ENCODE measurements at places on chromosomes 5 and 9.

- H3K36me3 ChIP-seq = no peaks in the 10 kb centered on the region
- no peak overlapping the region for H3K27ac ChIP-seq
- DNase-seq = no peak
- H3K27me3 ChIP-seq = no peaks in the 10 kb centered on the region
- H3K4me3 ChIP-seq = no peak overlapping the region
These were observed 13.5 kb upstream of the MAP1B start for GRCh38 chr5:72093824-72094223.

DNA sequence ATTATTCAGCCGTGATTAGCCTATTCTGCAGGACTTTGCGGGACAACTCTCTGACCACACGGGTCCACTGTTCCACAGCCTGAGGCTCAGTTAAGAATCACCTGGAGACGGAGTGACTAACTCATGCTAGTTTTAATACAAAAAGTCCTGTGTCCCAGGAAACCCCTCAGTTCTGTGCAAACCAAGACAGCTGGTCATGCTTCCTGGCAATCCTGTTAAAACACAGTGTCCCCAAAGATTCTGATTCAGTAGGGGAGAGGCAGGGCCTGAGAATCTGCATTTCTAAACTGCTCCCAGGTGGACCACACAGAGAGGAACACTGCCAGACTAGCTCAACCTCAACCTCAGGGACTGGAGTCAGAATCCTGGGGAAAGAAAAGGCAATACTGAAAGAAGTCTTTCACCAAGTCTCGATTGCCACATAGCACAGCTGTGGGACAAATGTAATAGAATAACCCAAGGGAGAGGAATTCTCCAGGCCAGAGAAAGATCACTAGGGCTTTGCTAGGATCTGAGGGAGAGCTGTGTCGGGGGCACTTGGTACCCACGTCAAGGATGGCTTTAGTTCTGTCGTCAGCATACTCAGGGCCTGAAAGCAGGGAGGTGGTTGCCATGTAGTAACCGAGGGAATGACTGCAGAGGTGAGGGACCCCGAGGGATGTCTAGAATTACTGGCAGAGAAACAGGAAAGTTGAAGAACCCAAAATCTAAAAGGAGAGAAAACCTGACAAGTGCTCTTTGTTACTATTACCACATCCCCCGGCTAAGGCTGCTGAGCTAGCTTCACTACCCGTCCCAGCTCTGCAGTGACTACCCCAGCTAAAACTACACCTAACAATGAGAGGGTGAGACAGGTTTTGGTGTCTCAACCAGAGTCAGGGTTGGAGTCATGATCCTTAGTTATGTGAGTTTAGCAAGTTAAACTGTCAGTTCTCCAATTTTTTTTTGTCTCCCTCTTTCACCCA, 8.6 kb downstream of the SUSD1 start:
- DNase-seq = no peak
- no peak overlapping the region for H3K4me3 ChIP-seq
- no peaks in the 10 kb centered on the region for H3K36me3 ChIP-seq
- peak overlapping the region; percentile 13 for H3K27ac ChIP-seq
- no peaks in the 10 kb centered on the region for H3K27me3 ChIP-seq

DNA sequence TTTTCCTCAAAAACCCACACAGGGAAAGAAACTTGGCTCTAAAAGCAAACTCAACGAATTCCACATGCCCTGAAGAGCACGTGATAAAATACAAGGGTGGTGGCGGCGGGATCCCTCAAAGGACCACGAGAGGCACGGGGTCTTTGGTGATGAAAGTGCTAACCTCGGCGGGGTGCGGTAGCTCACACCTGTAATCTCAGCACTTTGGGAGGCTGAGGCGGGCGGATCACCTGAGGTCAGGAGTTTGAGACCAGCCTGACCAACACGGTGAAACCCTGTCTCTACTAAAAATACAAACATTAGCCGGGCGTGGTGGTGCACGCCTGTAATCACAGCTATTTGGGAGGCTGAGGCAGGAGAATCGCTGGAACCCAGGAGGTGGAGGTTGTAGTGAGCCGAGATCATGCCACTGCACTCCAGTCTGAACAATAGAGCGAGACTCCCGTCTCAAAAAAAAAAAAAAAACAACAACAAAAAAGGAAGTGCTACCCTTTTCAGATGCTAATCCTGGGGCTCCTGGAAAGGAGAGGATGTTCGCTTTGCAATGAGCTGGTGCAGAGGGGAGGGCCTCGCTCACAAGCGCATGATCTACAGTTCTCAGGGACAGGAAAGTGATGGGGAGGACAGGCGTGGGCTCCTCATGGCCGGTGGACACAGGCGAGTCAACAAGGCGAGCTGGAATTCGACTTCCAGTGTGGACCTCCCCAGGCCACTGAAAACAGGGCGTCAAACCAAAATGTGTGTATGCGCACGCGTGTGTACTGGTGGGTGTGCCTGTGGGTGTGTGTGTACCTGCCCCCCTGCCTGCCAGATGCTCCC, 54.1 kb downstream of the USP20 start:
- DNase-seq = no peak
- H3K4me1 ChIP-seq = peaks cover 30% of the 10 kb centered on the region
- peak overlapping the region; percentile 8 for H3K27ac ChIP-seq
- H3K4me3 ChIP-seq = no peak overlapping the region

GRCh38 chr9:35609001-35609819, 4.1 kb downstream of the TESK1 start:
- H3K27me3 ChIP-seq = no peaks in the 10 kb centered on the region
- H3K27ac ChIP-seq = no peak overlapping the region
- H3K36me3 ChIP-seq = peaks cover 23% of the 10 kb centered on the region
- DNase-seq = no peak
- no peak overlapping the region for H3K4me3 ChIP-seq
- peaks cover 12% of the 10 kb centered on the region for H3K4me1 ChIP-seq

DNA sequence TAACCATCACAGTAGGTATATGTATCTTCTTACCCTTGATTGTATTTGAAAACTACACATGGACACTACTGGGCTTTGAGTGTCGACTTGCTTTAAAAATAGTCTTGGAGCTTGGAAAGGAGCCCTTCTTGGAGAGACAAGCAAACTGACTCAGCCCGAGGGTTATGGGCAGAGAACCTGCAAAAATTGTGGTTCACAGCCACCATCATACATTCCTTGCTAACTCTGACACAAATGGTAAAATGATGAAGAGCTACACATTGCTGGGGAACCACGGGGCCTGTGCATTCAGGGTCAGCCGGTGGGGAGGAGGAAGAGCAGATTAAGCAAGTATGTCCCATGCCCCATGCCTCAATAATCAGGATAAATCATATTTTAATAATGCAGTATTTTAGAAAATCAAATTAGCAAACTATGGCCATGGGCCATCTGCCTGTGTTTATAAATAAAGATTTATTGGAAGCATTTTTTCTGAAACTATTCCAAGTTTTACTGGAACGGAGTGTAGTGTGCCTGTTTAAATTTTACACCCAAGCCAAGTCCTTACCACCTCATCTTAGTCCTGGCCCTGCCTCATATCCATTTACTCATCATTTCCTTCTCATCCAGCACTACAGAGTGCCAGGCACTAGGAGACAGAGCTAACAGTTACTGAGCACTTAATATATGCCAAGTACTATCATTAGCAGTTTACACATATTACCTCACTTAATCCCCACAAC, 195.7 kb downstream of the PALM2AKAP2 start:
- no peak overlapping the region for H3K4me3 ChIP-seq
- H3K27ac ChIP-seq = peak overlapping the region; percentile 54
- no peaks in the 10 kb centered on the region for H3K27me3 ChIP-seq
- DNase-seq = no peak
- no peaks in the 10 kb centered on the region for H3K36me3 ChIP-seq

DNA sequence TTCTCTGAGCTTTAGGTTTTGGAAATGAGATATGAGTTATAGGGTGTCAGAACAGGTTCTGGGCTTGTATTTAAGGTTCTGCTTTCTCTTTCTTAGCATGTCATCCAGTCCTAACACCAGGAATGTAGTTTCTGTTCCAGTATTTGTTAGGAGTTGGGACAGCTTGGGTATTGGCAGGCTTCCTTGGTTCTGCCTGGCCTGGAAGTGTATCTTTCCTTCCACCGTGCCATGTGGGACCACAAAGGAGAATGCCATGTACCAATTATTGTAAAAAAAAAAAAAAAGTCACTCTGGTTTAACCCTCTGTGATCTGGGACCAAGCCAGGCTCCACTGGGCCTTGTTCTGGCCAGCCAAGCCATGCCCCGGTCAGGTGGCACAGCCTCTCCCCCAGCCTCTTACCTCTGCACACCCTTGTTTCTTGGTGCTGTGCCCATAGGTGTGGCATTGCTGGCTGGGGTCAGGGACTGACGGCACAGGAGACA, 47.8 kb downstream of the ARHGAP26 start:
- DNase-seq = no peak
- H3K36me3 ChIP-seq = no peaks in the 10 kb centered on the region
- peaks cover 10% of the 10 kb centered on the region for H3K4me1 ChIP-seq
- peak overlapping the region; percentile 66 for H3K27ac ChIP-seq
- no peaks in the 10 kb centered on the region for H3K27me3 ChIP-seq

- no peak overlapping the region for H3K27ac ChIP-seq
- H3K4me3 ChIP-seq = no peak overlapping the region
- H3K36me3 ChIP-seq = no peaks in the 10 kb centered on the region
- H3K27me3 ChIP-seq = no peaks in the 10 kb centered on the region
- peaks cover 7% of the 10 kb centered on the region for H3K4me1 ChIP-seq
These were observed 2.2 kb downstream of the COL23A1 start for GRCh38 chr5:178587763-178588611.

- no peak for DNase-seq
- H3K27me3 ChIP-seq = no peaks in the 10 kb centered on the region
- no peak overlapping the region for H3K27ac ChIP-seq
- no peaks in the 10 kb centered on the region for H3K4me1 ChIP-seq
- H3K36me3 ChIP-seq = no peaks in the 10 kb centered on the region
These were observed 53.5 kb upstream of the GRIN3A start for GRCh38 chr9:101791938-101792337.

- peaks cover 37% of the 10 kb centered on the region for H3K36me3 ChIP-seq
- H3K4me3 ChIP-seq = no peak overlapping the region
- no peaks in the 10 kb centered on the region for H3K4me1 ChIP-seq
- H3K27ac ChIP-seq = no peak overlapping the region
These were observed 62.7 kb downstream of the ABLIM3 start for GRCh38 chr5:149203921-149204441.

- no peaks in the 10 kb centered on the region for H3K4me1 ChIP-seq
- no peak overlapping the region for H3K4me3 ChIP-seq
- no peaks in the 10 kb centered on the region for H3K27me3 ChIP-seq
- no peak overlapping the region for H3K27ac ChIP-seq
- DNase-seq = no peak
These were observed 19.9 kb upstream of the SCGB3A2 start for GRCh38 chr5:147858565-147858964.

- no peaks in the 10 kb centered on the region for H3K27me3 ChIP-seq
- no peaks in the 10 kb centered on the region for H3K4me1 ChIP-seq
- H3K27ac ChIP-seq = no peak overlapping the region
- peaks cover 11% of the 10 kb centered on the region for H3K36me3 ChIP-seq
- no peak for DNase-seq
These were observed 118.2 kb downstream of the ENTREP1 start for GRCh38 chr9:69443178-69443577.

- H3K4me1 ChIP-seq = no peaks in the 10 kb centered on the region
- no peaks in the 10 kb centered on the region for H3K27me3 ChIP-seq
- no peak overlapping the region for H3K27ac ChIP-seq
These were observed 181.9 kb downstream of the ADAMTS6 start for GRCh38 chr5:65299861-65300260.

- H3K27me3 ChIP-seq = no peaks in the 10 kb centered on the region
- no peaks in the 10 kb centered on the region for H3K36me3 ChIP-seq
- no peak overlapping the region for H3K4me3 ChIP-seq
- no peak overlapping the region for H3K27ac ChIP-seq
- DNase-seq = no peak
- no peaks in the 10 kb centered on the region for H3K4me1 ChIP-seq
These were observed 59.5 kb downstream of the VAV2 start for GRCh38 chr9:133932633-133933032.

- no peaks in the 10 kb centered on the region for H3K4me1 ChIP-seq
- H3K27ac ChIP-seq = no peak overlapping the region
- no peaks in the 10 kb centered on the region for H3K36me3 ChIP-seq
- H3K4me3 ChIP-seq = no peak overlapping the region
- DNase-seq = no peak
- H3K27me3 ChIP-seq = no peaks in the 10 kb centered on the region
These were observed 103.7 kb upstream of the TLX3 start for GRCh38 chr5:171205375-171205774.

DNA sequence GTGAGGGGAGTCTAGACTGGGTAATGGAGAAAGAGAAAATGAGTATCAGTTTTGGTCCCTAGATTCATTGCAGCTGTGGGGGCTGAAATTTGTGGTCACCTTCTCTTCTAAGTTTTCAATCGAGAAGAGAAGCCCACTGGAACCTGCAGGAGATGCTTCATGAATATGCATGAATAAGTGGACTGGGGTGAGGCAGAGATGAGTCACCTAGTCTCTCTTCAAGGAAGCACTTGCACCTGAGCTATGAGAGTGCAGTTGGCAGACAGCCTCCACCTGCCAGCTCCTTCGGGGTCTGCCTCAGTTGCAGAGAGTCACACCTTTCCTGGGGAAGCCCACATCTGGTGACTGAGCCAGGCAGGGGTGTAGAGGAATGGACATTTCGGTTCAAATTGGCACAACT, 69.1 kb downstream of the ZNF366 start:
- peak overlapping the region; percentile 87 for H3K27ac ChIP-seq
- no peaks in the 10 kb centered on the region for H3K36me3 ChIP-seq
- no peak overlapping the region for H3K4me3 ChIP-seq
- DNase-seq = no peak
- peaks cover 70% of the 10 kb centered on the region for H3K4me1 ChIP-seq

DNA sequence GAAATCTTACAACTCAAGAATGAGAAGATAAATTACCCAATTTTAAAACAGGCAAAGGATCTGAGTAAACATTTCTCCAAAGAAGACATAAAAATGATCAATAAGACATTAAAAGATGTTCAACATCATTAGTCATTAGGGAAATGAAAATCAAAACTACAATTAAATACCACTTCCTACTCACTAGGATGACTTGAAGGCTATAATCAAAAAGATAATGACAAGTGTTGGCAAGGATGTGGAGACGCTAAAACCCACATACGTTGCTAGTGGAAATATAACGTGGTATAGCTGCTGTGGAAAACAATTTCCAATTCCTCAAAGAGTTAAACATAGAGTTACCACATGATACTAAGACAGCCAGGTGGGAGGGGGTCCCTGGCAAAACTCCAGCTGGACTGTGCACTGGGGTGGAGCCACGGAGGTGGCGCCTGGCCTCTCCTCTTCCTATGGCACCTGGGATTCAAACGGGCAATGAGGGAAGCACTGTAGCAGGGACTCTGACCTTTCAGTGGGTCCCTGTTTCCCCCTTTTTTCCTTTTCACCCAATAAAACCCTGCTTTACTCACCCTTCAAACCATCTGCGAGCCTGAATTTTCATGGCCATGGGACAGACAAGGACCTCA, 5.9 kb downstream of the ARSB start:
- DNase-seq = no peak
- H3K27me3 ChIP-seq = no peaks in the 10 kb centered on the region

DNA sequence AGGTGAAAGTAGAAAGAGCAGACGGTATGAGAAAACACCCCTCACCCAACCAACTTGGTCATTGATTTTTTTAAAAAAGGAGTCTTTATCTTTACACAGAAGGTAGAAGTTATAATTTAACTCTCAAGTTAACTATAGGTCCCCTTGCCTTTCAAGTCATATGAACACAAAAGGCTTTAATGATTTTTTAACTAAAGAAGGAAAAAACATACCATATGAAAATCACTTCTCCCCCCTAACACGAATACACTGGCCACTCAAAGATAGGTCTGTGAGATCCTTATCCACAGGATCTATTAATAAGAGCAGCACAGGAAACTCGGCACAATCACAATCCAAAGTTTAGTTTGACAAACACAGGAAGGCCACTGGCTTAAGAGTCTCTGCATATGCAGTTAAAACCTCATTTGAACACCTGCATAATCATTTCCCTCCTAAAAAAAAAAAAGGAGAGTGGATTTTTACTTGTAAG, 138.0 kb downstream of the ENC1 start:
- no peak overlapping the region for H3K27ac ChIP-seq
- DNase-seq = no peak
- H3K4me1 ChIP-seq = no peaks in the 10 kb centered on the region
- H3K36me3 ChIP-seq = no peaks in the 10 kb centered on the region
- no peak overlapping the region for H3K4me3 ChIP-seq
